GM23338 (cell line): ENCODE measurements at places on chromosomes 6 and 20.
A peak's percentile ranks its signal among the peaks of the same experiment; 100 is the strongest.

DNA sequence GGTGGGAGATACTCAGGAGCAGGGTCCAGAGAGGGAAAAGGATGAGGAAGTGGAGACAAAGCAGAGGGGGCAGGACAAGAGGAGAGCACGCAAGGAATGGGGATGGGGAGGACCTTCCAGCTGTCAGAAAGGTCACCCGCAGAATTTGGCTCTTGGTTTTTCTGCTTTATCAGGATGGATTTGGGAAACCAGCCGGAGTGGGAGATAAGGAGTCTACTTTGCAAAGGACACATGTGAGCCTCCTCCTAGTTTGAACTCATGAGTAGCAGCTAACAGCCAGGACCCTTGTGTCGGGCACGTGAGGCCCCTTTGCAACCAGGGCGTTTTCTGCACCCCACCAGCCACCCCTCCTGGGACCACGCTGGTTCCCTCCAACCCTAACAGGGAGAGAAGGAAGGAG is 7.6 kb upstream of the MICA start:
- no peak for DNase-seq

- DNase-seq: no peak
These were observed 28.8 kb downstream of the RIOK1 start for GRCh38 chr6:7418238-7418905.

DNA sequence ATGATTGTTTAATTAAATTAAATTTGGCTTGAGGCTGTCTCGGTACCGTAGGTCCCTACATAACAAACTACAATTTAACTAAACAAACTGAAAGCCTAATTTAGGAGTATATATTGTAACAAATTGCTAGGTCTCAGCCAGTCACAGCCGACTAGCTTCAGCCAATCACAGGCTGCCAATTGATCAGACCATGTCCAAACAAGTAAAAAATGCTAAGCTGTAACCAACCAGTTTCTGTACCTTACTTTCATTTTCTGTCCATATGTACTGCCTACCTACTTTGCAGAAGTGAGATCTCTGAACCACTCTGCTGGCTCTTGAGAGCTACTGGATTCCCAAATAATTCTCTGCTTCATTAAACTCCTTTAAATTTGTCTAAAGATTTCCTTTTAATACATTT is 648.0 kb upstream of the GJE1 start:
- DNase-seq: no peak

DNA sequence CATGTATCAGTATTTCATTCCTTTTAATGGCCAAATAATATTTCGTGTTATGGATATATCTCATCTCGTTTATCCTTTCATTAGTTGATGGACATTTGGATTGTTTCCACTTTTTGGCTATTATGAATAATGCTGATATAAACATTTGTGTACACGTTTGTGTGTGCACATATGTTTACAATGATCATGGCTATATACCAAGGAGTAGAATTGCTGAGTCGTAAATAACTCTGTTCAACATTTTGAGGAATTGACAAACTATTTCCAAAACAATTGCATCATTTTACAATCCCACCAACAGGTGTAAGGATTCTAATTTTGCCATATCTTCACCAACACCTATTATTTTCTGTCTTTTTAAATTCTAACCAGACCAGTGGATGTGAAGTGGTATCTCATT is 26.3 kb upstream of the PNRC1 start:
- DNase-seq: no peak

DNA sequence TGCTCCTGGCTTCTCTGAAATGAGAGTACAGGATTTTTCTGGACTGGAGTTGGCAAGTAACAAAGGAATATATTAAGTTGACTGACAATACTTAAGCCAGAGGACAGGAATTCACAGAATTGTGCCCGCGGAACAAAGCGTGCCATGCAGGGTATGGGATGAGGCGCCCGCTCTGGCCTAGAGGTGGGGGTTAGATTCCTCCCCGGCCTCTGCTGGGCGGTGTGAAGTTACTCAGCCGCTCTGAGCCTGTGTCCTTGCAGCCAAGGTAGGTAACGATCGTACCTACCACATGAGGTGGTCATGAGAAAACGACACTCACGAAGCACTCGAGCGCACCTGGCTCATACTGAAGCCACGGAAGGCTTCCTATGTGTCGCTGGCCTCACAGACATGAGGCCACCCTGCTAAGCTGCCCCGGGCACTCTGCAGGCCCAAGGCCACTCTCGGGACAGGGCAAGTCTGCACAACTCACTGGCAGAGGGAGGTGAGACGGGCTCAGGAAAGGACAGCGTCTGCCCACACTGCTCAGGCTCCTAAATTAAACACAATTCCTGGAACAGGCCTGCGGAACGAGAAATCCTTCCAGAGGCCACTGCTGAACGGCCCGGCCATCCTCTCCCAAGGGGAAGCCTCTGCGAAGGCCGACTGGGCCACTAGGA is 70.8 kb downstream of the PSMG4 start:
- DNase-seq: no peak

DNA sequence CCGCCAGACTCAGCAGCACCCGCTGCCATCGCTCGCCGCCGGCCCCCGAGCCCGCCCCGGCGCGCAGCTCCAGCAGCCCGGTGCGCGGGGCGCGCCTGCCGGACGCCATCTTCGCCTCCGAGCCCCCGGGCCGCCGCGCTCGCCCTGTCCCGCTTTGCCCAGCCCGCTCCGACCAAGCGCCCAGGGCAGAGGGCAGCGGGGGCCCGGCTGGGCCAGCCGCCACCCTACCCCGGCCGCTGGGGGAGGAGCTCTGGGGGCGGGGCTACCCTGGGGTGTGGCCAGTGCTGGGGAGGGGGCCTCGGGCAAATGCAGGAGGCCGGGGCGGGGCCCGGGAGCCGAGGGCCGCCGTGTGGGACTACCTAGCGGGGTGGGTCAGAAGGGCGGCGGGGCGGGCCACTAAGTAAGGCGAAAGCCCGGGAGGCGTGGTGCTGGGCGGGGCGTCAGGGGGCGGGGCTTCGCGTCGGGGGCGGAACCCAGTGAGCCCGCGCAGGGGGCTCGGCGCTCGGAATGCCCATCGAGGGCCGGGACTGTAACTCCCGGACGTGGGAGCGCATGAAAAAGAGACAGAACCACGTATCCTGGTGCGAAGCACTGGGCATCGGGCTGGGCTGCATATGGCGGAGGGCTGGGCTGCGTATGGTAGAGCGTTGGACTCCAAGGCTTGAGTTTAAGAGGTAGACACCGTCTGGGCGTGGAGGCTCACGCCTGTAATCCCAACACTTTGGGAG is at the start of gene SNTA1:
TSS of gene SNTA1 (minus strand) at position 252 of the 728 bp plus-strand sequence. CDS start at position 109, 143 bp downstream.
- peak; percentile 93 for DNase-seq

DNA sequence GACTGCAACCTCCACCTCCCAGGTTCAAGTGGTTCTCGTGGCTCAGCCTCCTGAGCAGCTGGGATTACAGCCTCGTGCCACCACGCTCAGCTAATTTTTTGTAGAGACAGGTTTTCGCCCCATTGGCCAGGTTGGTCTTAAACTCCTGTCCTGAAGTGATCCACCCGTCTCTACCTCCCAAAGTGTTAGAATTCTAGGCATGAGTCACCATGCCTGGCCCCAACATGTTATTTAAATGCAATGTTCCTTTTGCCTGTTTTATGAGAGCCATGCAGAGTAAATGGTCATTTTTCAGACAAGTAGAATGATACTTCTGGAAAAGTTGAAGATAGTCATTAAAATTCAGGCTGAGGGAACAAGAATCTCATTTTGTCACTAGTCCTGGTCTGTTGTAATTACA is 43.8 kb upstream of the RPS6KA2 start:
- DNase-seq: no peak

- DNase-seq: no peak
These were observed 64.8 kb upstream of the HLA-E start for GRCh38 chr6:30424549-30424948.

DNA sequence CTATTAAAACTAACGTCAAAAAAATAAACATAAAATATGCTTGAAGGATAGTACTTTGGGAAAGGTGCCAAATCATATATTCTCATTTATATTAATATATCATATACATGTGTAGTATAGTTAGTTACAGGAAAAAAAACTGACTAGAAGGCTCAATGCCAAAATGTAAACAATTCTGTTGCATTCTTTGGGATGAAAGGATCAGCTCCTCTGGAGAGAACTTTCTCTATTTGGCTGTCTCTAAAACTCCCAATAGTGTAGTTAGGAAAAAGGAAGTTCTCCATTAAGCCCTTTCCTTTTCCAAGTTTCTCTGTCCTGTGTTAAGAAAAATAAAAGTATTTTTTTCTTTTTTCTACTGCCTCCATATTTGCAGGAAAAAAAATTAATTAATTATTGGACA is 86.5 kb upstream of the BTN3A2 start:
- DNase-seq: no peak

DNA sequence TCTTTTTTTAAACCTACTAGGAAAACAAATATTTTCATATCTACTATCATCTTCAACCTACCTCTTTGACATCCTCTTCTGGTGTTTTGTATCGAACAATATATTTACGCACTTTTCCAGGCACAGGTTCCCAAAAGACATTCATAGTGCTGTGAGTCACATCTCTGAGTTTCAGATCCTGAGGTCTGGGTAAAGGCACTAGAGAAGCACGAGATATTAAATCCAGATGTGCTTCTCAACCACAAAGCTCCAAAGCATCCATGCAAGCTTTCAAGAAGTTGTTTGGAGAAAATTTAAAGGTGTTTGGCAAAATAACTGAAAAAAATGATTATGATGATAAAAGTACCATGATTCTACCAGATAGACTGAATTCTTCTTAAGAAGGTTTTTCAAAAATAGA is 62.7 kb downstream of the COL12A1 start:
- no peak for DNase-seq

DNA sequence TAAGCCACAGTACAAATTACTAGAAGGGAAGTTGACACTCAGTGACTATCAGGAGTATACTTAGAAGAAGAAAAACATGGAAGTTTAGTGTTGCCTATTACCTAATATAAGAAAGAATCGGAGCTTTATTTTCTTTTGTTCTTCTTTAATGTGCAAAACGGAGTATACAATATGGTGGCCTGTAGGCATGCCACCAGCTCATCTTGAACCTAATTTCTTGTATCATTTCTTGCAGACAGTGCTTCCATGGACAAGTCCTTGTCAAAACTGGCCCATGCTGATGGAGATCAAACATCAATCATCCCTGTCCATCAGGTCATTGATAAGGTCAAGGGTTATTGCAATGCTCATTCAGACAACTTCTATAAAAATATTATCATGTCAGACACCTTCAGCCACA is 141.3 kb downstream of the ADGRG6 start:
- DNase-seq: no peak

GRCh38 chr6:109379711-109380110 is 2.6 kb downstream of the CD164 start:
- DNase-seq: no peak

DNA sequence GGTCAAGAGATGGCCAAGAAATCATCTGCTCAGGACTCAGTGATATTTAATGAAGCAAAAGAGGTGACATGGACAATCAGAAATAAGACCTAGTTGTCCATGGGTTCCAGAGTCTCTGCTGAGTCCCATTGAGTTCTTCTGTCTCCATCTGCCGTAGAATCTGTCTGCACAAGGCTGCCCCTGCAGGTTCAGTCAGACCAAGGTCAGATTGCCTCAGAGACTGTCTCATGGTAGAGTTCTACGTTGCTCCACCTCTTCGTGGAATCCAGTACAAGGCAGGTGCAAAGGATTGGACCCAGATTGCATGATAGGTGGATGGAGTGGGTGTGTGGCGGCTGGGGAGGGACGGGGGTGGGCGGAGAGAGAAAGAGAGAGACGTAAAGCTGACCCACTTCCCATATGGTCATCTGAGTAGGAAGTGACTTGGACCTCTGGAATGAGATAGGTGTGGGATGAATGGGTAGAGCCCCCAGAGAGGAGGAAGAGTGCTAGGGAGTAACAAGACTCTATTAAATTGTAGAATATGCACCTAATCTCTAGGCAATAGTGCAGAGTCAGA is 75.3 kb downstream of the SOBP start:
- DNase-seq: no peak

- no peak for DNase-seq
These were observed 46.9 kb downstream of the PRDM1 start for GRCh38 chr6:106133040-106133439.

GRCh38 chr6:43916924-43917877 is 147.2 kb downstream of the VEGFA start:
- DNase-seq: no peak

DNA sequence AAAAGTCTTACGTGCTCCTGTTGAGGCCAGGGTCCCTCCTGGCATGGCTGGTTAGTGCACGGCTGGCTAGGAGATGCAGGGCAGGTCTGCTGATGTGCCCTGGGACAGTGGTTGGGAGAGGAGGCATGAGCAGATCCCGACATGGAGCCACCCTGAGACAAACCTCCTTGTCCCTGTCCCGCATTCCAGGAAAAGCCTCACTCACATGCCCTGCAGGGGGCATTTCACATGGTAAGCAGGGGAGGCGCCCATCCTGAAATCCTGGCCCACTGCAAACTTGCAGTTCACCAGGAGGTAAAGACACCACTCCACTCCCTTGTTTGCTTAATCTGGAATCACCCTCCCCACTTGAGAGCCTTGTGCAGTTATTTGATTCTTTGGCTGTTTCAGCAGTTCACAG is 116.7 kb upstream of the SLC24A3 start:
- DNase-seq: peak; percentile 75

DNA sequence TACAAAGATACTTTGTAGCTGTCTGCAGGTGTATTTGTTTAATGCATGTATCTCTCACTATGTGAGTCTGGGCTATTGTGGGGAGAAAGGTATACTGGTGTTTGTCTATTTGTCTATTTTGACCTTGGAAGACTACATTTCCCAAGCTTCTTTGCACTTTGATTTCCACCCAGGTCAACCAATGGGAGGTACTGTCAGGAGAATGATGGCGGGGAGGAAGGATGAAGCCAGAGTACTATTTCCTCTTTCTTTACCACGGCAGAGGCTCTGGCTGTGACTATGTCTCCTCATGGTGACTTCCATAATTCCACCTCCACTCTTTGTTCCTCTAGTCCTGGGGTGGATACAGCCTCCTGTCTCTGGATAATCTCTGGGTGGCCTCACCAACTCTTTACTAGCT is 23.1 kb downstream of the LBP start:
- peak; percentile 66 for DNase-seq

DNA sequence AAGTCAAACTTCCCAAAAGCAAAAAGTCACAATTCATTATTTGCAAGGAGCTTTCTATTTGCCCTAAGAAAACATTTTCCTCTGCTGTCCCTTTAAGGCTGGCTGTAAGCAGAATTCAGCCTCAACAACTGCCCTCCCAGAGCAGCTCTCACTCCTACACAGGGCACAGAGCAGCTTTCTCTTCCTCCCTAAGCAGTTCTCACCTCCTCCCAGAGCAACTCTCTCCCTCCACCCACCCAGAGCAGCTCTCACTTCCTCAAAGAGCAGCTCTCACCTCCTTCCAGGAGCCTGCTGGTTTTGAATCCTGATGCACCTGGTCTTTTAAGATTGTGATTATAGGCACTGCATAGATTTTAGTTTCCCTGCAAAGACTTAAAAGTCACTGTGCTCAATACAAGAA is 120.6 kb upstream of the TMEM181 start:
- DNase-seq: no peak

GRCh38 chr20:28616354-28616753 is 2641.1 kb upstream of the DEFB115 start:
- DNase-seq: no peak
